ENCODE measurements at places on chromosomes 1 and 21.

DNA sequence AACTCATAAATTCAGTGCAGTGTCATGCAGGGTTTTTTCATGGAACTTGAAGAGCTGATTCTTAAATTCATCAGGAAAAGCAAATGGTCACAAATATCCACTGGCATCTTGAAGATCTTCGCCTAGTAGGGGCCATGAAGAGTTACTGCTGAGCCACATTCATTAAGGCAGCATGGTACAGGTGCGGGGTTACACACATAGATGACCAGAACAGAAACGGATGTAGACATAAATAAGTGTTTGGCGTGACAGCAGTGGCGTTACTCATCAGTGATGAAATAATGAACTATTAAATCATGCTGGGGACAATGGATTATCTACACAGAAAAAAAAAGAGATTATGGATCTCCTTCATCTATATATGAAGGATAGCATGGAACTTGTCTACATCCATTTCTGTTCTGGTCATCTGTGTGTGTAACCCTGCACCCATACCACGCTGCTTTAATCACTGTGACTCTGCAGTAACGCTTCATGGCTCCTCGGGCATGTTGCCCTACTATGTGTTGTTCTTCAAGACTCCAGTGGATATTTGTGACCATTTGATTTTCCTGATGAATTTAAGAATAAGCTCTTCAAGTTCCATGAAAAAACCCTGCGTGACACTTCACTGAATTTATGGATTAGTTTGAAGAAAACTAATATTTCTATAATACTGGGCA is 161.3 kb downstream of the GALNT2 start:
- DNase-seq: no peak

GRCh38 chr1:90761156-90761555 is 44.1 kb upstream of the BARHL2 start:
- no peak for DNase-seq

- no peak for DNase-seq
These were observed 497.1 kb downstream of the PTPRC start for GRCh38 chr1:199135901-199136300.

DNA sequence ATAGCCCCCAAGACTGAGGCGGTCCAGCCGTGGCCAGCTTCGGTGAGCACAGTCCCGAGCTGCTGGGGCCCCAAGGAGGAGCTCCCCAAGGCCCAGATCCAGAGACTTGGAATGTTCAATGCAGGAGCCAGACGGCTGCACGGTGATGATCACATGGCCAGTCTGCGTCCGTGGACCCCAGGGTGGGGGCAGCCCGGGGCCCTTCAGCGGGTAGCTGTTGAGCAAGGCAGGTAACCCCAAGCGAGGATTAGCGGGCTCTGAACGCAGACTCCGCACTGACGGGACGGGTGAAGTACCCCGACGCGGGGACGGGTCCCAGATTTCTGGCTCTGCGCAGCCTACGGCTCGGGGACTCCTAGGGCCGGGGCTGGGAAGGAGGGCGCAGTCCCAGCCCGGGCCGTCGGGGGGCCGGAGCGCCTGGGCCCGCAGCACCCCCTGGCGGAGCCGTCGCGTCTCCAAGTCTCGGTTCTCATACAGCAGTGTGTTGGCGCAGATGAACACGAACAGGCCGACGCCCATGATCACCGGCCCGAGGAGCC is 2.7 kb downstream of the TMEM200B start:
- DNase-seq: peak; percentile 59

DNA sequence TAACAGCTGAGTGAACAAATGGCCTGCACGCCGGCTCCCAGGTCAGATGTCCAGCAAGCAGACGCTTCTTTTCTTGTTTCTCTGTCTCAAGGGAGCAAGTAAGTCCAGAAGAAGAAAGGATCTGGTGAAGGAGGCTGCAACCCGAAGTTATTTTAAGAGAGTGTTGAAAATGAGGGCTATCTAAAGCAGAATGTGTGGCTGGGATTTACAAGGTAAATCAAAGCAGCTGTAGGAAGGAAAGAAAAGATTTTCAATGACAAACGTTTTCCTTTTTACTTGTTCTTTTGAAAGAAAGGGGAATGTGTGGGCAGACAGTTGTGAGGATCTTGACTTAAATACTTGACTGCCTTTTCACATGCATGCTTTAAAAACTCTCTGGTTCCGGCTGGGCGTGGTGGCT is 311.5 kb downstream of the KIF26B start:
- no peak for DNase-seq

DNA sequence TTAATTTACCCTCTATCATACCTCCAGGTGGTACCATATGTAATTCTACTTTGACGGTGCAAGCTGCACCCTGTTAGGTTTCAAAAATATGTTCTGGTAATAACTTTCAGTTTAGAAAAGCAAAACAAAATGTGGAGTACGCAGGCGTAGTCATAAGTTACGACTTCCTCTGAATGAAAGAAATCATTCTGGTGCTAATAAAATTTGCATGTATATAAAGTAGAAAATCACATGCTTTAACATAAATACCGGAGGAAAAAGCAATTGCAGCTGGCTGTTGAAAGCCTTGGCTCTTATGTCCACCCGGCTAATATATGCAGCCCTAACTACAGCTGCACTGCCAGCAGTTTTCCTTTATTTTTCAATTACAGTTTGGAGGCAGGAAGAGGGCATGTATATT is 65.2 kb upstream of the TMPRSS15 start:
- DNase-seq: no peak

Data from stimulated activated naive CD4-positive, alpha-beta T cell treated with Interleukin-2 at 50 U/mL for 16 hours (primary cell).